ENCODE measurements at places on chromosomes 4 and X. TPM values are rescaled to one million over a fixed set of nuclear protein-coding genes. Genes with fewer than 3 reads are reported as not detected.

- DNase-seq: no peak
These were observed 19.1 kb downstream of the WWC2 start for GRCh38 chr4:183118141-183118540.

DNA sequence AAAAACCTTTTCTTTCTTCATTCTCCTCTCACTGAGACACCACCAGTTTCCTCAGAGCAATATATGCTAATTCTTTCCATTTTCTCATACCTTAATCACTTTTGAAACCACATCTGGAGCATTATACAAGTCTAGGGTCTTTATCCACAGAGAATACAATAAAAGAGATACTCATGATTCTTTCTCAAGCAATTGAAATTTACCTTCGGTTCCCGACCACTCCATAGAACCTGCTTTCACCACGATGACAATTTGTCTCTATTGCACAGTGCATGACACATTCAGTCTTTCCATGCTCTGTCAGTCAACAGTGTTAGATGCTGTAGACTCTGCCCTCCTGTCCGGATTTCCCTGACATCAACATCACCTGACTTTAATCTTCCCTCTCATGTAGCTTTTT lies 409.3 kb upstream of the NWD2 start:
- DNase-seq: no peak

- DNase-seq: no peak
These were observed 91.5 kb upstream of the GALNT7 start for GRCh38 chr4:173076903-173077634.

GRCh38 chr4:20916106-20916505 lies 215.8 kb downstream of the PACRGL start:
- DNase-seq: no peak

- DNase-seq: no peak
These were observed 1.8 kb downstream of the CCSER1 start for GRCh38 chr4:90128961-90129495.

GRCh38 chr4:4333265-4333706 lies 43.2 kb downstream of the ZBTB49 start:
- no peak for DNase-seq

DNA sequence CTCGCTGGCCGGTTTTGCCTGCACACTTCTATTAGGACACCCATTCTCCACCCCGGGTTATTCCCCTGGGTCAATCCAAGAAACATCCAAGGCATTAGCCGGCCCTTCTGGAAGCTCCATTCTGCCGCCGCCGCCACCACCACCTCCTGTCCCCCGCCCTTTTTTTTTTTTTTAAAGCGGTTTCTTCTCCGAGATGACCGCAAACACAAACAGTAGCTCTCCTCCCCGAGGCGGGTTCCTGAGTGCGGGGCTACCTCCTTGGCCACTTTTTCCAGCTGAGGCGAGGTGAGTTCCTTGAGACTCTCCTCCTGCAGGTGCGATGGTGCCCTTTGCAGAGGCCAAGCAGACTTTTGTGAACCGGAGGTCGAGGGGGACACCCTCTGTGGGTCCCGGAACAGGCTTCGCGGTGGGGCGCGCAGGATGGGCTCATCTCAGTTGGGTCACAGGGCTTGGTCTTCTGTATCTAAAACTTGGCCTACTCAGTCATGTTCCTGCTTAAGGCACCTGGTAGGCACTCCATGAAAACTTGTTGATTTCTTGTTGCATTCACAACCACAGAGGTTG lies 930 bp downstream of the NWD2 start:
- no peak for DNase-seq

DNA sequence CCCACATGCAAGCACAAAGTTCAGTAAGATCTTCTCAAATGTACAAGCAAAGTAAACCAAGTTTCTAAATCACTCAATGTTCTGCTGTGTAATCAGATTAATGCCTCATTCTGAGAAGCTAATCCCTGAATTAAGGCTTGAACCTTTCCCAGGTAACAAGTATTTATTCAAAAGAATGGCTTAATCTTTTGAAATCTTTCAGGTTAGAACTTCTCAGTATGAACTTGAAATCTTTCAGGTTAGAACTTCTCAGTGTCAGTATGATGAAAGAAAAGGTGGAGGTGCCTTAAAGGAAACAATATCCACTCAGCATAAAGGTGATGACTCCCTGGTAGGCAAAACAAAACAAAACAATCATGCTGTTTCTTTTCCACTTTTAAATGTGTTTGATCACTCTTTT lies 29.0 kb downstream of the TMPRSS11B start:
- DNase-seq: no peak

DNA sequence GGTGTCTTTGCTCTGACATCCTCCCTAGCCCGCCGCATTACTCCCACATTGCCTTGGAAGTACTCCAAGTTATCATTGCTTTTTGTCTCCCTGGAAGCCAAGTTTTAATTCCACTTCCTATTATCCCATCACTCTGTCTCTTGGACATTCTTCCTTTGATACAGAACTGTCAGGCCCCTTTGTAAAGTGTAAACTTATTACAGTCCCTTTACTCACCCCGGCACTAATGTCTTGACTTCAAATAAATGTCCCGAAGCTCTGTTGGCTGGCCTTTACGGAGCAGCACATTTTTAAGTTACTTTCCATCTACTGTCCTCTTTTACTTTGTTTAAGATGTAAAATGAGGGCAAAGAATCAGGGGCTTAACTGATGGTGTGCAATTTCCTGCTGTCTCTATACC lies 223.5 kb upstream of the IGFBP7 start:
- no peak for DNase-seq

GRCh38 chr4:174559894-174560293 lies 37.6 kb upstream of the HPGD start:
- DNase-seq: no peak

- DNase-seq: no peak
These were observed 183.5 kb downstream of the ZC4H2 start for GRCh38 chrX:64792598-64793337.

- DNase-seq: no peak
These were observed 17.8 kb downstream of the TIGD2 start for GRCh38 chr4:89129080-89129640.

DNA sequence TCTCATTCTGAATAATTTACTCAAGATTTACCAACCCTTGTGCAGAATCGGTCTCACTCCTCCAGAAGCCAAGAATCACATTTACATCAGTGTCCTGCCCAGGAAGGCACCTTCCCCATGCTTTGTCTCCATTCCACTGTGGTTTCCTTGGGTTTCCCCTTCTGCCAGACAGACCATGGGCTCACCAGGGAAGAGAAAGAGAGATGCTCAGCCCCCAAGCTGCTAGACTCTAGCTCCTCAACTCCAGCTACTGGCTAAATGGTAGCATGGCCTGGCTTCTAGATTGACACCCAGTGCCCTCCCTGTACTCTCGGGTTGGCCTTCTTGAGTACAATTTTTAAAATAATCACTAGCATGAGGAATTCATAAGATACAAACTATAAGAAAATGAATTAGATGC lies 12.9 kb downstream of the TLR10 start:
- DNase-seq: no peak

Gene TSPAN5
- total RNA-seq: 13.8 TPM

Gene CT47C1
- total RNA-seq: not detected

Gene KDR
- 5.4 TPM for total RNA-seq

Gene SORBS2
- 34.3 TPM for total RNA-seq

Gene IQCM
- not detected for total RNA-seq
